ENCODE measurements at places on chromosomes 7 and 10. TPM values are rescaled to one million over a fixed set of nuclear protein-coding genes. Genes with fewer than 3 reads are reported as not detected.
A peak's percentile ranks its signal among the peaks of the same experiment; 100 is the strongest.

DNA sequence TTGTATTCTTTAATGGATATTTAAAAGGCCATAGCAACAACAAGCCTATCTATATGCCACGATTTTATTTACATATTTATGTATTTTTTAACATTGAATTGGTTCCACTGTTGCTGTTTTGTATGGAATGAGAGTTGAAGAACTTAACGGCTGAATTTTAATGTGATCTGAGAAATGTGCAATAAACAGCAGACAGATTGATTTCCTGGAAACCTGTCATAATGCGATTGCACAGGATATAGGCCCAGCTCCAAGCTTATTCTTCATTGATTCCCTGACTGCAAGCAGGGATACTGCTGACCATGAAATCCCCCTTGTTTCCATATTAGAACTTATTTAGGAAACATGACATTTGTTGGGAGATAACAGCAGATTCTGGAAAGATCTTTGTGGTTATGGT, 195.6 kb downstream of the KCND2 start:
- DNase-seq = no peak

DNA sequence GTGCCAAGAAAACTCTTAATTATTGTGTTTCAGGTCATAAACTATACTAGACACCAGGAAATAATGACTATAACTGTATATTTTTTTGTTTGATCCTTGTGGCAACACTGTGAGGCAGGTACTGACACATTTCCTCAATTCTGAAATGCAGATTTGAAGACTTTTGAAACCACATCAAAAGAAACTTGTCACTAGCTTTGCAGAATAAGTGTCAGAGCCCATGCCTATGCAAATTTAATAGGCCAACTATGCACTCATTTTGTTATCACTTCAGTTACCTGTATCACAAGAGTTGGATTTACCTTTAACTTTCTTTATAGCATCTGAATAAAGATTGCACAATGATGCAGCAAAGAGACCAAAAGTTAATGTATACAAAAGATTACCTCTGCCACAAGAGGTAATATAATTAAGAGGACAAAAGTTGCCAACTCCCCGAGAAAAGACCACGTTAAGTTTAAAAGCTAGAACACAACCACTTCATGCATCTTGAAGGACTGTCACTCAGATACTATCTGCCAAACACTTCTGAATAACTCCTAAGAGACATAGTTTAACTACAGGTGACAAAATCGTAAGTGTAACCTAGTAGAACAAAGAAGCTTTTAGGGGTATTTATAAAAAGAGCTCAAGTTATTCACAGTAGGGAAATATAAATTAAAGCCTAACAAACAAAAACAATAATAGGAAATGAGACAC, 80.5 kb downstream of the ELAPOR2 start:
- no peak for DNase-seq

- DNase-seq = no peak
Measured at GRCh38 chr10:59075576-59075975, 100.9 kb upstream of the PHYHIPL start.

DNA sequence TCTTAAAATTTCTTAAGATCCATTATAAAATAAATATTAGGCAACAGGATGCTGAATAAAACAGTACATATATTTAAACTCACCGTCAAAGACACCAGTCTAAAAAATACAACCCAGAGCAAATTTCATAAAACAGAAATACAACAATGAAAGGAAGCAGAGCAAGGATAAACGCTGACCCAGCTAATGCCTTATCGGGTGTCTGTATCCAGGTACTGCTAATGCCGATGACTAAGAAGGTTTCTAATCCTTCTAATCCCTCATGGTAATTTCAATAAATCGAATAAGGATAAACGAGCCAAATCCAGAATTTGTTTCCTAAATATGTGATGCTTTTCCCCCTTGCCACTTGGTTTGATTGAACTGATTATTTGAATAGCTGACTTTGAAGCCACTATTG, 1.7 kb downstream of the HYCC1 start:
- no peak for DNase-seq

- DNase-seq = no peak
Measured at GRCh38 chr10:60834401-60834800, 56.1 kb downstream of the CDK1 start.

- DNase-seq = peak; percentile 31
Measured at GRCh38 chr10:49362596-49363260, 33.2 kb downstream of the DRGX start.

DNA sequence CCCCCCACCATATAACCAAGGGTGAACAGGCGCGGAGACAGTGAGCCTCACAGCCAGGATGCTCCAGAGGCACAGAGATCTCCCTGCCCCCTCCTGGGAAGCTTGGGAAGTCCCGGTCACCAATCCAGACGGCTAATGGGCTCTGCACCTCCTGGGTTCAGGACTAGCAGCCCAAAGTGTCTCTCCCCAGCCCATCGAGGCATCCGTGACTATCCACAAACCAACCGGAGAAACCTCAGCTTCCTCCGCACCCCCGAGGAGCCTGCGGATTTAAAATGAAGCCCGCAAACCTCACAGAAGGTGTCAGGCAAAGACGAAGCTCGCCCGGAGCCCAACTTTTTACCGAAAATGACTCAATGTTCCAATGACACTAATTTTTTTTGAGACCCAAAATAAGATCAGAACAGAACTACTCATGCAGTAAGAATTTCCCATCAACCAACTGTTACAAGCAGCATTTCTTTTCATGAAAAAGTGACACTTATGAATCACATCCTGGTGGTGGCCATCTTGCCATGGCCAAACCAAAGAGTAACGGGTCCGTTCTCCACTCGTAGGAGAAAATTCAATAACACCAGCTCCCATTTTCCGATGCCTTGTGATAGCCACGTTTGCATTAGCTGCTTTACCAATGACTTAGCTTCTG, 6.0 kb downstream of the PDGFA start:
- DNase-seq = no peak

- DNase-seq = no peak
Measured at GRCh38 chr10:124032971-124033886, 60.2 kb downstream of the CHST15 start.

GRCh38 chr7:81776161-81776560, 6.3 kb upstream of the HGF start:
- DNase-seq = no peak

DNA sequence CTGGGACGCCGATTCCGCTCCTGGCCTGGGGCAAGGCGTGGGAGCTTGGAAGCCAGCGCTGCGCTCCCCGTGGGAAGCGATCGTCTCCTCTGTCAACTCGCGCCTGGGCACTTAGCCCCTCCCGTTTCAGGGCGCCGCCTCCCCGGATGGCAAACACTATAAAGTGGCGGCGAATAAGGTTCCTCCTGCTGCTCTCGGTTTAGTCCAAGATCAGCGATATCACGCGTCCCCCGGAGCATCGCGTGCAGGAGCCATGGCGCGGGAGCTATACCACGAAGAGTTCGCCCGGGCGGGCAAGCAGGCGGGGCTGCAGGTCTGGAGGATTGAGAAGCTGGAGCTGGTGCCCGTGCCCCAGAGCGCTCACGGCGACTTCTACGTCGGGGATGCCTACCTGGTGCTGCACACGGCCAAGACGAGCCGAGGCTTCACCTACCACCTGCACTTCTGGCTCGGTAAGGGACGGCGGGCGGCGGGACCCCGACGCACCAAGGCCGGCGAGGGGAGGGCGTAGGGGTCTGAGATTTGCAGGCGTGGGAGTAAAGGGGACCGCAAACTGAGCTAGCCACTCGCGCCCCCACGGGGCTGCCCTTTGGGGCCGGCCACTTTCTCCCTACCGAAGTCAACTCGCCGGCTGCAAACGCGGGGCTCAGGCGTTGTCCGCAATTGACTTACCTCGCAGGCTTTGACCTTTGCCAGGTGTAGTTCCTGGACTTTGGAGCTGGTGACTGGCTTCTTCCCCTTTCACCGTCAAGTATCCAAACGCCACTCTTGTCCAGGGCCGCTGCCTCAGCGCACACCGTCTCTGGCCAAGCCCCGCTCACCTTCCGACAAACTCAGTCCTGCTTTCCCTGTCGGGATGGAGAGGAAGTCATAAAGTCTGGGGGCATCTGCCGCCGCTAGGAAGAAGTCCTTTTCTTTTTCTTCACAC, at the start of gene SCIN:
TSS of gene SCIN (plus strand) at position 187 of the 928 bp plus-strand sequence. CDS start at position 254, 67 bp downstream.
- no peak for DNase-seq

- DNase-seq = no peak
Measured at GRCh38 chr7:156950381-156950858, 908 bp downstream of the NOM1 start.

DNA sequence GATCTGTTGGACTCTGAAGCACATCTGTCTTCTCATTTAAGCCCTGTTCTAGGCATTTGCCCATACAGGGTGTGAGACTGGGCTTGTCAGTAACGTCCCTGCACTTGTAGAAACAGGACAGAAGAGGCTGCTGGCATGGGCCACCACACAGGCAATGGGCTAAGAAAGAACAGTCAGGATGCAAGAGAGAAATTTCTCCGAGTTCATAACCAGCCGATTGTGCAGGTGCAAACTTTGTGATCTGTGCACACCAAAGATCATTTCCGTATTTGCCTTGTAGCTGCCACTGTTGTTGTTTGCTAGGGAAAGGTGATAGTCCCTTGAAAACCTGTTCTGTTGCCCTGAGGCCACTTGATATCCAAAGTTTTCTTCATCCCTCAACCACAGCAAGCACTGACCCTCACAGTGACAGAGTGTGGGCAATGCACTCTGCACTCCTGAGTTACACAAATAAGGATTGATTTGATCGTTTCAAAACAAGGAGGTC, 20.3 kb downstream of the KLF6 start:
- DNase-seq = no peak

Gene PAX4
- not detected for total RNA-seq

Gene TMEM72
- not detected for total RNA-seq

DNA sequence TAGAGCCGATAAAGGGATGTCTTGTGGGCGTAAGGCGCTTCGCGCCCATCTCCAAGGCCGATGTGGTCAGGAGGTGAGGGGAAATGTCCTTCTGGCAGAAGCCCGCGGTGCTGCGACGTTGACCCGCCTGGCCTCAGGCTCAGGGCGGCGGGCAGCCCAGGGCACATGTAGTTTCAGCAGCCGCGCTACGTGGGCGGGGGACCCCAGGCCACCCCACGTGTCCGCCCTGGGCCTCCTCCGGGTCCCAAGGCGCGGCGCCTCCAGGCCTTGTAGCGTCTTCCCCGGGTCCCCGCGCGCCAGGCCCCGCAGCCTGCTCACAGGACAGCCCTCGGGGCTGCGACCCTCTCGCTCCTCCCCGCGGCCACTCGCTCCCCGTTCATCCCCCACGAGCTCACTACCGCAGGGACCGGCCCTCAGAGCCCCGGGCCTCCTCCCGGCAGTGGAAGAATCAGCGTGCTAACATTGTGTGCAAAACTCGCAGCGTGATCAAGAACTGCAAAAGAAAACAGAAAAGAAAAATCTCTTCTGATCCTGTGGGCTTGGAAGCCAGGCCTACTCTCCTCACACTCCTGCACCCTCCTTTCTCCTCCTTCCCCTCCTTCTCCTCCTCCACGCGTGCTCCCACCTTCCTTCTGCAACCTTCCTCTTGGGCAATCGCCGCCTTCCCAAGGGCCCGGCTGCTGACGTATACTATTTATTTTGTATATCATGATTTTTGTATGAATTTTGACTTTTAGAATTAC, 4.4 kb upstream of the TBX20 start:
- DNase-seq = no peak

- DNase-seq = no peak
Measured at GRCh38 chr7:67813621-67814292, 817.1 kb downstream of the TYW1 start.

- no peak for DNase-seq
Measured at GRCh38 chr10:1247598-1248261, 191.5 kb downstream of the WDR37 start.

DNA sequence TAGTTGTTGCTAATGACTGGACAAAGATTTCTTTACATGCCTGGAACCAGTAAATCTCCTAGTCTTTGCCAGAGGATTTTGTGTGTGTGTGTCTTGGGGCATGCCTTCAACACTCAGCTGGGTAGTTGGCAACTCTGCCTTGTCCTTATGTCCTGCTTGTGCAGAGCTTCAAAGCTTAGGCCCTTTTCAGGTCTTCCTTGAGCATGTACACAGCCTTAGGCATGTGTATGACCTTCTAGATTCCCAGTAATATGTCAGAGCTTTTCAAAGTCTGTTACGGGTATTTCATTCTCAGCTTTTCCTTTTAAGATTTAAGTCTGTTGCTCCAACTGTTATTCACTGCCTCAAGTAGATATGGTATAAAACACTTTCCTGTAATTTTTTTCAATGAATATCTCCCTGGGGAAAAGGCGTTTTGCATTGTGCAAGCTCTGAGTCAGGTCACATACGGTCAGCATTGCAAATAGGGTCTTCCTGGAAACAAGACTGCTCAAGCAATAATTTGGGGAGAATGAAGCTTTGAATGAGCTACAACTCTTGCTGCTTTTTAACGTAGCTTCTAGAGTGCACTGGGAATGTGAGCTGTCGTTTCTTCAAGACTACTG, 25.5 kb downstream of the SHOC2 start:
- peak; percentile 10 for DNase-seq

- no peak for DNase-seq
Measured at GRCh38 chr10:33195608-33196376, 138.7 kb downstream of the NRP1 start.

Gene ATG9B
- total RNA-seq = 0.07 TPM

GRCh38 chr10:130930821-130931220, 380.7 kb downstream of the TCERG1L start:
- no peak for DNase-seq

DNA sequence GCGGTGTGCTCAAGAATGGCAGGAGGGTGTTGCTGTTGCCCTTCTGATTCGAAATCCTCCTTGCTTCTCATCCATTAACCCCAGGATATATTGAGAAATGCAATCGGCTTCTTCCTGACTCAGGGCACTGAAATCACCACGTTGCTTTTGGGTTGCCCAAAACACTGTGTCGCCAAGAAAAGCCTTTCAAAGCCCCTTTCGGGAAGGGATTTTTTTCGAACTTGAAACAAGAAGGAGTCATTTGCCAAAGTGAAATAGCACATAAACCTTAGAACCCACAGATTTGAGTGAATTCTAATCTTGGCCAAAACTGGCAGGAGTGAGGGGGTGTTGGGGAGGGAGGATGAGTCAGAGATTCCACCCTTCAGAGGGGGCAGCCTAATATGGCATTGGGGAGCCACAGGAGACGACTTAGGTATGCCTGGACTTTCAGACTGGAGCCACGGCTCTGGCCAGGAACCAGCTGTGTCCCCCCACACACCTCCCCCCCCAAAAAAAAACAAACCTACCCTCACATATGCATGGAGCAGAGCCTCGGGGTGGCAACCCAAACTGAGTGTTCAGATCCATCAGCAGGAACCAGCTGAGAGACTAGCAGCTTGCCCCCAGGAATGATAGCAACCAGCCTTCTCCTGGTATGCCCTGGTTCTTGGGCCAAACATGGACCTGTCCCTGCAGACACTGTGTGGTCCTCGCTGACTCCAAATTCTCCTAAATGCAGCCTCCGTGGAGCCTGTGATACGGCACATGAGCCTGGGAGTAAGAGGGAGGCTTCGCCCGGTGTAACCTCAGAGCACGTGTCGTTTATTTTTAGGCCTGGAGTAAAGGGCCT, 138.4 kb downstream of the FGFR2 start:
- DNase-seq = no peak
